Endothelial cell of umbilical vein (primary cell): ENCODE measurements at places on chromosomes 11 and 22.

DNA sequence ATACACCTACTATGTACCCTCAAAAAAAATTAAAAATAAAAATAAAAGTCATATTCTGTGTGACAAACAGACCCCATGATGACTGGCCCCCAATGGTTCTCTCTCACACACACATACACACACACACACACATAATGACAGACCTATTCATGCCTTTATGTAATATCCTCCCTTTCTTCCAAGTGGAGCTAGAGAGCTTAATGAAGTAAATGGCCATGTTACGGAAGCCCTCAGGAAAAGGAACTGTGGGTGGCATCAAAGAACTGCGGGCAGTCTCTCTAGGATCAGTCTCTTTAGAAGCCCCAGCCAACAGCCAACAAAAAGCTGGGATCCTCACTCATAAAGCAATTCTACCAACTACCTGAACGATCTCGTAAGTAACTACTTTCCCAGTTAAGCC lies 125.5 kb downstream of the SIK3 start:
- DNase-seq: no peak

DNA sequence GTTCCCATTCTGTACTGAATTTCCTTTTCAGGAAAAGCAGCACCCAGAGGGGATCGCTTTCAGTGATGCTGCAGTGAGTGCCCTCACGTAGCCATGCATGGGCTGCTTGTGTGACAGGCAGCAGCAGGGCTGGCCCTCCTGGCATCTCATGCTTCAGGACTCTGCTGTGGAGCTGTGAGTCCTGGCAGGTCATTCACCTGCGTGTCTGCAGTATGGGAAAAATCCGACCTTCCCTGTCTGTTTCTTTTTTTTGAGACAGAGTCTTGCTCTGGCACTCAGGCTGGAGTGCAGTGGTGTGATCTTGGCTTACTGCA lies 13.4 kb downstream of the GLB1L2 start:
- no peak for DNase-seq

DNA sequence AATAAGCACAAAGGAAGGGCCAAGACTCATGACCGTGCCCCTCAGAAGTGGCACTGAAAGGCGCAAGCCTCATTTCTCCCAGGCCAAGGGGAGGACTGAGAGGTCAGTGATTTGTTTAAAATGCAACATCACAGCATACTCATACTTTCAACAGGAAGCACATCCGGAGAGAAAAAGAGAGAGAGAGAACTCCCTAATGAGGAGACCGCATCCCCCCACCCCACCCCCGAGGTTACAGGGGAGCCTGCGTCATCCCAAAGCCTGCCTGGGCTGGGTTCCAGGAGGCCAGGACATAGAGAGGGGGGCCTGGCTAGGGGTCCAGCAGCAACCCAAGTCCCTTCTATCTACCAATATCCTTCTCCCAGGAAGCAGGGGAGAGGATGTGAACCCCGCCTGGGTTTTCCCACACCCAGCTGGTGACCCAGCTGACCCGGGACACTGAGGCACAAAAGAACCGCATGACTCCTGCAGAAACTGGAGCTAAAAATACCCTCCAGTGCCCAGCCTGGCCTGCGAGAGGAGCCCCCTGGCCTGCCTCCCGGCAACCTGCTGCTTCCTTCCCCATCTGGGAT lies 3.8 kb downstream of the CSNK1E start:
- DNase-seq: peak; percentile 53

DNA sequence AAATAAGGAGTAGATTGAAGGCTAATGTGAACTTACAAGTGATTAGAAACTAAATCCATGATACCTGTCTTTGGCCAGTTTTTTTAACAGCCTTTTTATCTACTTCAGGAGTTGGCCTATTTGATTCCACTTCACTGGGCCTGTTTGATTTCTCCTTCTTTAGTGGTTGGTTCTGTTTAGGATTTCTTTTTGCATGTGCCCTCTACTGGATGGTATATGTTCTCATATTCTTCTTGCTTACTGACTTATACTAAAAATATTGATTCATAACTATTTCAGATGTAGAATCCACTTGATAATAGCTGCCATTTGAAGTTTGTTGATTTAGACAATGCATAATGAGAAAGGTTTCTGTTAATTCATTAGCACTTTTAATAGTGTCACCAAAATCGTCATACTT lies 53.9 kb downstream of the USP47 start:
- peak; percentile 15 for DNase-seq
